Astrocyte of the spinal cord (primary cell): ENCODE measurements at places on chromosomes 4 and X.

- DNase-seq: peak; percentile 36
Measured at GRCh38 chr4:159206427-159206871, 103.6 kb downstream of the RAPGEF2 start.

DNA sequence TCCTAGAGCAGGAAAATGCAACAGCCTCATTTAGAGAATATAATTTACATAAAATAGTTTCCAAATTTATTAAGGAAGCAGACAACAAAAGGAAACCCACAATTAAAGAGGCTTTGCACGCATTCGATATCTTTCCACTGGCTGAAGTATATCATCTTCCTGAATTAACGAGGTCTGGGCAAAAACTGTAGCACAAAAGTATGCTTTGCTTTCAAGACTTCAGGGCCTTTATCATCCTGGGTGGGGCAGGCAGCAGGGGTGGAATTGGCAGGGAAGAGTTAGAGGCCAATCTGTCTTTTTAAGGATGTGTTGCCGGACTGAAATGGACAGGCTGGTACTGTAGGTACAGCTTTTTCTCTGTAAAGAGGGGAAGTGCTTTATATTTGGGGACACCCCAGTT is 17.0 kb upstream of the STX18 start:
- no peak for DNase-seq

DNA sequence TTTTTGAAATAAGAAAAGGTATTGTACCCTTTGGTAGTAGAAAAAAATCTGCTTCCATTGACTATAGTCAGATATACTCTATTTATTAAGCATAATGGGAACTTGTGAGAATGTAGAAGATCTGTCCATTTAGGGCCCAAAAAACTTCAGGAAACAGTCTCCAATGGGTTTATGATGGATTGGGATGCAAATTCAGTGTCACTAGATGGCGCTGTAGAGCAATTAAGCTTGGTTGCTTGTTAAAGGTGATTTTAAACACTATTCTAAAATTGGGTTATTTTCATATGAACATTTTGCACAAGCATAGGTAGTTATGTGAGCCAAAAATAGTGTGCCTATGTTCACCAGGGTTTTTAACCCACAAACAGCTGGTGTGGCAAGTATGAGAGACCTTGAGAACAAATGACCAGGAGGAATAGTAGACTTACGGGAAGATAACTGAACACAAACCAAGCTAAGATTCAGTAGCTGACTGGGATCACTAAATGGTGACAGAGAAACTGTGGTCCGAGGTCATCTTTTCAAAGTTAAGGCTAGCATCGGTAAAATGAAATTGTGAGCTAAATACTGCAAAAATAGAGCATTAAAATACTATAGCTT is 80.3 kb upstream of the LSM6 start:
- peak; percentile 68 for DNase-seq

DNA sequence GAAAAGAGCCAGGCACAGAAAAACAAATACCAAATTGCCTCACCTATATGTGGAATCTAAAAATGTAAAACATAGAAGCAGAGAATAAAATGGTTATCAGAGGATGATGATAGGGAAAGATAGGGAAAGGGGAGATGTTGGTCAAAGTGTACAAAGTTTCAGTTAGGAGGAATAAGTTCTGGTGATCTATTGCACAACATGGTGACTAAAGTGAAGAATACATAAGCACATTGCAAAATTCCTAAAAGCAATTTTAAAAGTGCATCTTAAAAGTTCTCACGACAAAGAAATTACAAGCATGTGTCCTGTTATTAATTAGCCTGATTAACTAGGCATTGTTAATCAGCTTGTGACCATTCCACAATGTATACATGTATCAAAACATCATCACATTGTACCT is 136.0 kb downstream of the GABRG1 start:
- no peak for DNase-seq

- DNase-seq: no peak
Measured at GRCh38 chr4:18100657-18101056, 79.1 kb upstream of the LCORL start.

- no peak for DNase-seq
Measured at GRCh38 chrX:153190381-153190780, 11.3 kb downstream of the MAGEA1 start.

DNA sequence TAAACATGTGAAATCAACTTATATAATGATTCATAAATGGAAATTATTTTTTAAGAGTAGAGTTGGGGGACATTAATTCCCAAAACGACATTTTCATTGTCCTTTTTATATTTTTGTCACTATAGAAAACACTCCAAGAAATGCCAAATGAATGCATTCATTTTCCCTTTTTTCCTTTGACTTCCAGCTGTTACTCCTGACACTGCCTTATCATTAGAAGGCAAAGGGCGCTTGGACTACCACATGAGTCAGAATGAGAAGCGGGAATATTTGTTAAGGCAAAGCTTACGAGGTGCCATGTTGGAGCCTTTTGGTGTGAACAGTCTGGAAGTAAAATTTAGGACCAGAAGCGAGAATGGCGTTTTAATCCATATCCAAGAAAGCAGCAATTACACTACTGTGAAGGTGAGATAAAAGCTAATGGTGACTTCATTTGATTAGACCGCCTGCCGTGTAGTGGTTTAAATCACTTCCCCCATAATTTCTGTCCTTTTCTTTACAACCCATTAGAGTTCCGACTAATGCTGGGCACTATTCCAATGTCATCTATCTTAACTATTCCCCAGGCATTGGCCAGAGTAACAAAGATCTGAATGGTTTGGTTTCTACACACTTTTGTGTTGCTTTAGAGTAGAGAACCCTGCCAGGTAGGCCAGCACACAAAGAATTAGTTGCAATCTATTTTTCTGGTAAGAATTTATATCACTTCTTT is 166.7 kb downstream of the FAT4 start:
- DNase-seq: peak; percentile 8

GRCh38 chr4:33427676-33428075 is 2707.5 kb downstream of the PCDH7 start:
- no peak for DNase-seq

- DNase-seq: no peak
Measured at GRCh38 chrX:133574716-133575115, 159.4 kb upstream of the GPC4 start.

GRCh38 chr4:118743867-118744266 is 58.7 kb downstream of the METTL14 start:
- DNase-seq: no peak

DNA sequence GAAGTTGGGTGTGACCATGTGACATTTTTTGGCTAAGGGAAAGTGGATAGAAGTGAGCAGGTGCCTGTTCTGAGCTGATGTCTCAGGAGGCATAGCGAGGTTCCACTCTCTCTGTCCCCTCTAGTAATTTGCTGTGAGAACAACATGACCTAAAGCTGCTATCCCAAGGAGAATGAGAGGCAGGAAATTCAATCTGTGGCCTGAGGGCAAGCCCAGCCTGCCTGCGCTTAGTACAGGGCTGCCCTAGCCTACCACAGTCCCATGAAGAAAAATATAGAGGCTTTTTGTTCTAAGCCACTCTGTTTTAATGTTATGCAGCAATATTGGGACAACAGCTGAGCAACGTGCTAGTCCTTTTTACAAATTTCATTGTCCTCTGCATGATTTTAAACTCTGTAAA is 193.1 kb downstream of the LDB2 start:
- DNase-seq: no peak

DNA sequence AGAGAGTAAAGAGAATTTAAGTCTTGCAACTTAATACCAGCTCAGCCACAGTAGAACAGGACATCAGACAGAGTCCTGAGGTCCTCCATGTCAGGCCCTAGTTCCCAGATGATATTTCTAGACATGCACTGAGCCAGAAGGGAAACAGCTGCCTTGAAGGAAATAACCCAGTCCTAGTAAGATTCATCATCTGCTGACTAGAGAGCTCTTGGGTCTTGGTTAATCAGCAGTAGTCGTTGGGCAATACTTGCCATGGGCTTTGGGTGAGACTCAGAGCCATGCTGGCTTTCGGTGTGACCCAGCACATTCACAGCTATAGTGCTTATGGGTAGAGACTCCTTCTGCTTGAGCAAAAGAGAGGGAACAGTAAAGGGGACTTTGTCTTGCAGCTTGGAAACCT is 379.1 kb downstream of the AR start:
- DNase-seq: no peak

- no peak for DNase-seq
Measured at GRCh38 chrX:30943984-30944383, 54.9 kb upstream of the TAB3 start.

GRCh38 chrX:36957425-36958328 is 50.5 kb upstream of the FAM47C start:
- no peak for DNase-seq

GRCh38 chr4:99687120-99687519 is 29.5 kb upstream of the C4orf54 start:
- no peak for DNase-seq

DNA sequence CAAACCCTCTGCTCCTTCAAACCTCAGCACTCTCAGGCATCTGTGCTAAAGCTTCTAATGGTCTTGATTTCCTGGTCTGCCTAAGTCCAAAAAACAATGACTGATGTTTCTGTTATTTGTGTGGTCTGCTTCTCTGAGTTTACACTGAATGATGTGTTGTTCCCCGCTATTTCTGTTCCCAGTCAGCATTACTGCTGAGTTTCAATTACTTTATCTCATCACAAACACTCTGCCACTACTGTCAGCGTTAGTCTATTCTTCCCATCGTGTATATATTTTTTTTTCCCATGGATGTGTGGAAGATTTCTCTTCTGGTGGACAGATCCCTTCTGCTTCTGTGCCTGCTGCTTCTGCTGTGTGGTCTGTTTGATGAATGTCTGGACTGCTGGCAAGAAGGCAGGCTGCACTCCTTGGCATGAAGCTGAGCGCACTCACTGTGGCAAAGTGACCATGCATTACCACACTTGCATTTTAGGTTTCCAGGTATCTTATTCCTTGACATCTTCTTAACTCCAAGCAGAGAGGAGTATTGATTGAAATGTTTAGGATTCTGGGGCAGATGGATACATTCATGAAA is 106.9 kb upstream of the PAQR3 start:
- DNase-seq: peak; percentile 10

DNA sequence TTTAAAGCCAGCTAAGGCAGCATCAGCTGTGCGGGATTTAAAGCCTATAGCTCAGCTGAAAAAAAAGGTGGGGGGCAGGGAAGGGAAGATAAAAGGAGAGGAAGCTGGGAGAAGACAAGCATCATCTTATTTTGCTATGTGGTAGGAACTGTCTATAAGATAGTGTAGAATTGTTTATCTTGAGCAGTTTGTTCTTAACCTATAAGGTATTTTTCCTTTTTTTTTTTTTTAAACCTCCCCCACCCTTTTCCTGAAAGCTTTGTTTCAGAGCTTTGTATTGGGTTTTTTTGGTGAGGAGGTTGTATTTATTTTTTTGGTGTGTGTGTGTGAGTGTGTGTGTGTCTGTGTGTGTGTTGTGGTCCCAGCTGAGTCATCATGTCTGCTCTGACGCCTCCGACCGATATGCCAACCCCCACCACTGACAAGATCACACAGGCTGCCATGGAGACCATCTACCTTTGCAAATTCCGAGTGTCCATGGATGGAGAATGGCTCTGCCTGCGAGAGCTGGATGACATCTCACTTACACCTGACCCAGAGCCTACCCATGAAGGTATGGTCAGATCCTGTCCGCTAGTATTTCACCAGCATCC is 531 bp downstream of the RUFY3 start:
- DNase-seq: peak; percentile 79

- no peak for DNase-seq
Measured at GRCh38 chr4:8061573-8061972, 97.0 kb downstream of the ABLIM2 start.

DNA sequence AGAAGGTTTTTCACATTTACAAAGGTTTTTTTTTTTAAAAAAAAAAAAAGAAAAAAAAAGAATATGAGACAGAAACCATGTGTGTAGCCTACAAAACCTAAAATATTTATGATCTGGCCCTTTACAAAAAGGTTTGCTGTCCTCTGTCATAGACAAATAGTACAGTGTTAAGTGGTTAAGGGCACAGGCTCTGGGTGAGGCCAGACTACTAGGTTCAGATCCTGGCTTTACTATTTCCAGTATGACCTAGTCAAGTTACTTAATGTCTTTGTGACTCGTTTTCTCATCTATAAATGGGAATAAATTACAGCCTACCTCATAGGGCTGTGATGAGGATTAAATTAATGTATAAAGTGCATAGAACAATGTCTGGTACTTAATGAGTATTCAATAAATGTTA is 56.5 kb downstream of the GAB1 start:
- DNase-seq: no peak

DNA sequence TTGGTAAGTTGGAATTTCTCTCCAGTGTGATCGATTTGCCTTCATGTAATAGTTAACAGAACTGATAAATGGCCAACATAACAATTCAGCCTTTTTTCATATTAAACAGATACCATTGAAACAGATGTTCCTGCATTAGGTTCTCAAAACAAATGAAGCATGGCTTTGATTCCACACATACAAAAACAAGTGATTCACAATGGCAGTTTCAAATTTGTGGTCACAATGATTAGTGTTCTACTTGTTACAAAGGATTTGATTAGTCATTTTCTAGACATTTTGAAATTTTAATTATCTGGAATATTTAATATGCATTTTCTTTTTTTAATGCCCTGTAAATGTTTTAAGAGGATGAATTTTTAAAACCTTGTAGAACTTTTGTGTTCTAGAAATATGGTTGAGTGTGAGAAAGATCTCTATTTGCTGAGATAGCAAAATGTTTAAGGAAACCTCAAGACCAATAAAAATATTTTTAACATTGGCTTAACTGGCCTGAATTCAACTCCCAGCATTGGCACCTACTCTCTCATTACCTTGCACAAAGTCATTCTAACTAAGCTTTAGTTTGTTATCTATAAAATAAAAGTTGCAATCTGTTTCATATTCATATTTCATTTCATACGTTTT is 18.9 kb upstream of the GLRA3 start:
- DNase-seq: no peak

GRCh38 chr4:118177126-118177525 is 142.8 kb downstream of the NDST3 start:
- no peak for DNase-seq

DNA sequence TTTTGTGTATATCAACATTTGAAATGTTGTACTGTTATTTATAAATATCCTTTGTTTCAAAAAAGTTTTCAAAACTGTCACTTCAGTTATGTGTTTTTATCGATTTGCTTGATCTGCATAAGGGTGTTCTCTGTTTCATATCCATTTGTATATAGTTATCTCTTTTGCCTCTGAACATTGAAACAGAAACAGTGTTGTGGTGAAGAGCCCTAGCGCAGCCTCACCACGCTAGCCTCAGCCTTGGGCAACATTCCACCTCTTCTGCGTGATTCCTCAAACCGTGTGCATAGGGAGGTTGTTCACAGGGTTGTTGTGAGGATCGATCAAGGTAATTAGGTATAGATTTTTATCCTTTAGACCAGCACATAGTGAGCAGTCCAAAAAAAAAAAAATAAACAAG is 287.0 kb upstream of the GALNT7 start:
- no peak for DNase-seq

- DNase-seq: no peak
Measured at GRCh38 chrX:130155564-130155963, 10.1 kb downstream of the AIFM1 start.

- no peak for DNase-seq
Measured at GRCh38 chrX:55648434-55648833, 25.2 kb downstream of the FOXR2 start.

GRCh38 chr4:111618908-111619307 is 526.3 kb upstream of the FAM241A start:
- DNase-seq: peak; percentile 45

GRCh38 chr4:124535003-124535402 is 177.5 kb downstream of the ANKRD50 start:
- no peak for DNase-seq

GRCh38 chrX:71541210-71542022 is 8.5 kb downstream of the OGT start:
- DNase-seq: peak; percentile 52

- no peak for DNase-seq
Measured at GRCh38 chr4:118927974-118928373, 39.3 kb downstream of the SYNPO2 start.
